Putamen (tissue), 1 donor: ENCODE measurements at places on chromosomes 12 and 14.

GRCh38 chr12:132154941-132155770, 10.9 kb downstream of the NOC4L start:
- DNase-seq: no peak

DNA sequence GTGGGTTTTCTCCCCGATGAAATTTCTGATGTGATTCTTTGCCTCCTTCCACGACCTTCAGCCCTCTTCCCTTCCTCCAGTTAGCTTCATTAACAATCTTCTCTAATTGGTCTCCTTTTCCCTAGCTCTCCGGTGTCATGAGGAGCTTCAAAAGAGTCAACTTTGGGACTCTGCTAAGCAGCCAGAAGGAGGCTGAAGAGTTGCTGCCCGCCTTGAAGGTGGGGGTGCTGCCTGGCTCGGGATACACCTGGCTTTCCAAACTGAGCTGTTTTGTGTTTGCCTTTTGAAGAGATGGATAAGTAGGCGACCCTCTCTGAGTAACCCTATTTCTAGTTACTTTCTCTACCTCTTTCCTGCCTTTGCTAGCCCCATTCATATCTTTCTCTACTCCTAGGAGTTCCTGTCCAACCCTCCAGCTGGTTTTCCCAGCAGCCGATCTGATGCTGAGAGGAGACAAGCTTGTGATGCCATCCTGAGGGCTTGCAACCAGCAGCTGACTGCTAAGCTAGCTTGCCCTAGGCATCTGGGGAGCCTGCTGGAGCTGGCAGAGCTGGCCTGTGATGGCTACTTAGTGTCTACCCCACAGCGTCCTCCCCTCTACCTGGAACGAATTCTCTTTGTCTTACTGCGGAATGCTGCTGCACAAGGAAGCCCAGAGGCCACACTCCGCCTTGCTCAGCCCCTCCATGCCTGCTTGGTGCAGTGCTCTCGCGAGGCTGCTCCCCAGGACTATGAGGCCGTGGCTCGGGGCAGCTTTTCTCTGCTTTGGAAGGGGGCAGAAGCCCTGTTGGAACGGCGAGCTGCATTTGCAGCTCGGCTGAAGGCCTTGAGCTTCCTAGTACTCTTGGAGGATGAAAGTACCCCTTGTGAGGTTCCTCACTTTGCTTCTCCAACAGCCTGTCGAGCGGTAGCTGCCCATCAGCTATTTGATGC, 797 bp downstream of the ESPL1 start:
- no peak for DNase-seq

- no peak for DNase-seq
These were observed 178.8 kb downstream of the STXBP6 start for GRCh38 chr14:24870949-24871701.

GRCh38 chr14:68173227-68173972, 353.8 kb downstream of the RAD51B start:
- DNase-seq: no peak

GRCh38 chr12:45336762-45337596, 121.1 kb downstream of the ANO6 start:
- DNase-seq: no peak

- no peak for DNase-seq
These were observed 253.2 kb upstream of the GRIP1 start for GRCh38 chr12:66932126-66932525.

- DNase-seq: peak; percentile 63
These were observed 198.3 kb upstream of the CPNE8 start for GRCh38 chr12:39103552-39104165.

GRCh38 chr14:86902176-86902950, 1090.6 kb downstream of the GALC start:
- no peak for DNase-seq

GRCh38 chr12:1644534-1645438, 15.8 kb downstream of the WNT5B start:
- DNase-seq: peak; percentile 91

DNA sequence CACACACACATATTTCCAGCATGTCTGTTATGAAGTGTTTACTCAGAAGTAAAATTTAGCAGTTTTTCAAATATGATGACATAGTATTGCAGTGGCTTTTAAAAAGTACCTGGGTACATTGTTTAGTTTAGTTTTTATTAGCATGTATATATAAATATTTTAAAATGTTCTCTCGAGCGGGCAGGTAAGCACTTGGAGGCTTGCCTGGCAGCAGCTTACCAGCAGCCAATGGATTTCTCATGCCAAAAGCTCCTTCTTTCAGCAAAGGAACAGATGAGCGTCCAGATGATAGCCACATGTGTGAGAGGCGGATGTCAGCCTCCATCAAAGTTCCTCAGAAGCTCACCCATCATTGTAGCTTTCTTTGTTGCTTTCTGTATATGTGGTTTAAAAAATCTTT, 57.2 kb upstream of the LRIG3 start:
- DNase-seq: no peak

- DNase-seq: no peak
These were observed 10.5 kb downstream of the CINP start for GRCh38 chr14:102352213-102352612.
